ENCODE measurements at places on chromosomes 2 and 18.

DNA sequence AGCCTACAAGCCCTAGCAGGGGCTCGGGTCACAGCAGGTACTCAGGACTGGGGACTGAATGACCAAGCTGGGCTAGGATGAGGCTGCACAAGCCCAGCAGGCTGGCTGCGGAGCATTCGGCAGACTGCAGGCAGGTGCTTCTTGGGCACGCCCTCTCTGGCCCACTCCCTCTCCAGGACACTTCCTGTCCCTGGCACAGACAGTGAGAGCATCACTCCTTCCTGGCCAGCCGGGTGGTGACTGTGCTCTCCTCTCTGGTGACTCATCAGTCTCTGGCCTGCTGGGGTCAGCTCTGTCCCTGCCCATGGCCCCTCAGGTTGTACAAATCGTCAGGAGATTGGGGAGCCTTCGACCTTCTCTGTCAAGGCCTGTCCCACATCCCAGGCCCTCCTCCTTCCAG, 22.5 kb downstream of the C1QL2 start:
- no peak for DNase-seq

GRCh38 chr2:60271131-60271530, 282.3 kb downstream of the BCL11A start:
- DNase-seq, result no peak

GRCh38 chr2:135212757-135213156, 160.7 kb downstream of the RAB3GAP1 start:
- no peak for DNase-seq

DNA sequence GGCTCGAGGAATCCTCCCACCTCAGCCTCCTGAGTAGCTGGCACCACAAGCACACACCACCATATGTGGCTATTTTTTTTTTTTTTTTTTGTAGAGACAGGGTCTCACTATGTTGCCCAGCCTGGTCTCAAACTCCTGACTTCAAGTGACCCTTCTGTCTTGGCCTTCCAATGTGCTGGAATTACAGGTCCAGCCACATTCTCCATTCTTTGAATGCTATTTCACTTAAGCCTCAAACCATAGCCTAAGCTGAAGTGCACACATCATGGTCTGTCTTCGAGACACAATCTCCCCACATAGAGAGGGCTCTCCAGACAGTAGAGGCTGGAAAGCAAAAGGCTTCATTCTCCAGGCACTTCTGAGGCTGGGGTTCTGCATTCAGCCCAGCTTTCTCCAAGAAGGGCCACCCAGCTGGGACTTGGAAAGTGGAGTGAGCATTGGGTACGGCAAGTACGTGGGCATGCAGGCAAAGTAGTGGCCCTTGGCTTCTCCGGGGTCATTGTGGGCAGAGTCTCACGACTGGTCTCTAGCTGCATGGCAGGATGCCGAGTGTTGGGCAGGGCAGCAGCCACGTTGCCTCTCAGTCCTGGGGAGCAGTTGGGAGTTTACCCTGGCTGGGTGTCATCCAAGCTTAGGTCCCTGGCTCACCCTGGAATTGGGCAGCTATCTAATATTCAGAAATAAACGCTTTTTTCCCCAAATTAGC, 78.2 kb upstream of the SMAD7 start:
- DNase-seq, result no peak

GRCh38 chr2:26691881-26692278, 642 bp upstream of the KCNK3 start:
- no peak for DNase-seq

DNA sequence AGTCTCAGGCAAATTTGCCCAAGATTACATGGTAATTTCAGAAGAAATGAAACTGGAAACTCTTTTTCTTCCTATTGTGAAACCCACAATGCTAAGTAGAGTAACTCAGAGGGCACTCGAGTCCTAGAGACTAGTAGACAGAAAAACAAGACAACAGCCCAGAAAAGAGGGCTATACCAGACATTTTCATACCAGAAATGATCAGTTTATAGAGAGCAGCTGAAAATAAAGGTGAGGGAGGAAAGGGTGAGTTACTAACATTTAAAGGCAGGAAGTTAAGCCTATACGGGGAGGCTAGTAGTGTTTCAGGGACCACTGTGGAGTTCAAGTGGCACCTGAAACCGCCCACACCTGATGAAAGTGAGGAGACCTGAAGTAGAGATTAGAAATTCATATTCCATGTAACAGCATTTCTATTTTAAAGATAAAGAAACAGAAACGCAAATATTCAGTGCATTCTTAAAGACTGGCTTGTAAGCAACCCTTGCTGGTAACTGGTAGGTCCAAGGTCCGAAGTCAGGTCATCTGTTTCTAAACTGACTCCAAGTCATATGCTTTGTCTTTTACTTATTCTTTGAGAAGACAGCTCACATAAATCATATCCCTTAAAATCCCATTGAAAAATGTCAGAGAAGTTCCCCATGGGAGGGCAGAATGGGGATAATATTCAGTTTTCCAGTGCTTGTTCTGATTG, 145.1 kb upstream of the ITGB6 start:
- no peak for DNase-seq

DNA sequence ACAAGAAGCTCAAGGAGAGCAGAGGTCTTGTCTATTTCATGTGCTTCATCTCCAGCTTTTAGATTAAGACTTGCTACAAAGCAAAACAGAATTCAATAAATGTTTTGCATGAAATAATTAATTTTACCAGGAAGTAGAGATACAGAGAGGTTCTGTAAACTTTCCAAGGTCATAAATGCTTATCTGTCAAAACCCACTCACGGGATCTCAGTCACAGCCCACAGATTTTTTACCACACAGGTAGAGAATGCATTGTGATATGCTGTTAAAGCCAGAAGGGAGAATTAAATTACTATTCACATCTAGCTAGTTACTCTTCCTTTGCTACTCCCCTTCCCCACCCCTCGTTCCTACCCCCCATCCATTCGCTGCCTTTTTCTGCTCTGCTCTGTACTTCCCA, 205.5 kb downstream of the DNAH7 start:
- DNase-seq, result no peak

- no peak for DNase-seq
Measured at GRCh38 chr2:40451918-40452605, at the start of gene SLC8A1. TSS of gene SLC8A1 (minus strand) at chr2:40452090.

DNA sequence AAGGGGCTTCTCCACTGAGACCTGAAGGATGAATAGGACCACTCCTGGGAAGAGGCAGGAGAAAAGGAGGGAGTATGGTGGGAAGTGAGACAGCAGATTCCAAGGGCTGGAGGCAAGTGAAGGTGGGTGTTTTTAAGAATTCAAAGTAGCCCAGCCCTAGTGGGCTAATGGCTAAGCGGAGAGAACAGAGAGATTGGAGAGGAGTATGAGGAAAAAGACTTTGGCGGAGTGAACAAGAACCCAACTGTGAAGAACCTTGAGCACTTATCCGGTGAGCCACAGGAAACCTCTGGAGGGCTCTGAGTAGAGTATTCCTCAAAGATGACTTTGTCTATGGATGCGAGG, 142.6 kb downstream of the COPS8 start:
- no peak for DNase-seq

- no peak for DNase-seq
Measured at GRCh38 chr2:230677201-230677946, 35.3 kb upstream of the CAB39 start.

DNA sequence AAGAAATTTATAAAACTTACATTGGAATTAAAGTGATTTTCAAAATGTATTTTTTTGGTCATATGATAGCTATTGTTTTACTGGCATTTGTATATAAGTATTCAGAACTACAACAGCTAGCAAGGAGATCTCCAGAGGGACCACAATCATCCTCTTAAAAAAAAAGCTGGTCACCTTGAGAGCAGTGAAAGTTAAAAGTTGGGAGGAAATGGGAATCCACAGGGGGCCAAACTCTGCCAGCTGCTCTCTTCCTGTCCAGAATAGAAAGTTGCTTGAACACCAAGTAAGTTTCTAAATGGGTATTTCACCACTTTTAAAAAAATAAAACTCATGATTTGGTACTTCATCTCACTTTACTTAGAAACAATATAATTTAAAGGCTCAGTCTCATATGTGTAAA, 1025.1 kb downstream of the LRP1B start:
- DNase-seq, result no peak

GRCh38 chr2:127527001-127527804, 914 bp upstream of the IWS1 start:
- no peak for DNase-seq

DNA sequence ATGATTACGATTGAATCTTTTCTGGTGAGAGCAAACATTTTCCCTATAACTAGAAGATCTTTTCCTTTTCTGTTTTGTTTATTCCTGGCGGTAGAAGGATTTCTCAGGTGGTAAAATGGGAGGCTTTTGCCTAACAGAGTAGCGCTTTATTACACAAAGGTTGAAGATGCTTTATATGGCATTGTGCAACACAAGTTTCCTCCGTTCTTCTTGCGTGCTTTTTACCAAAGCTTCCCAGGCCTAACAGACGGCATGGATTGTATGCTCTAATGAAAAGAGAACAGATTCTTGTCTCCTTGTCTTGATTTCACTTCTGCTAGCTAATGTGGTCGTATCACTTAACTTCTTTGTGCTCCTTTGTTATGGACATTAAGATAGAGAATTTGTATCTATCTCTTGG, 43.8 kb downstream of the MYO1B start:
- no peak for DNase-seq

DNA sequence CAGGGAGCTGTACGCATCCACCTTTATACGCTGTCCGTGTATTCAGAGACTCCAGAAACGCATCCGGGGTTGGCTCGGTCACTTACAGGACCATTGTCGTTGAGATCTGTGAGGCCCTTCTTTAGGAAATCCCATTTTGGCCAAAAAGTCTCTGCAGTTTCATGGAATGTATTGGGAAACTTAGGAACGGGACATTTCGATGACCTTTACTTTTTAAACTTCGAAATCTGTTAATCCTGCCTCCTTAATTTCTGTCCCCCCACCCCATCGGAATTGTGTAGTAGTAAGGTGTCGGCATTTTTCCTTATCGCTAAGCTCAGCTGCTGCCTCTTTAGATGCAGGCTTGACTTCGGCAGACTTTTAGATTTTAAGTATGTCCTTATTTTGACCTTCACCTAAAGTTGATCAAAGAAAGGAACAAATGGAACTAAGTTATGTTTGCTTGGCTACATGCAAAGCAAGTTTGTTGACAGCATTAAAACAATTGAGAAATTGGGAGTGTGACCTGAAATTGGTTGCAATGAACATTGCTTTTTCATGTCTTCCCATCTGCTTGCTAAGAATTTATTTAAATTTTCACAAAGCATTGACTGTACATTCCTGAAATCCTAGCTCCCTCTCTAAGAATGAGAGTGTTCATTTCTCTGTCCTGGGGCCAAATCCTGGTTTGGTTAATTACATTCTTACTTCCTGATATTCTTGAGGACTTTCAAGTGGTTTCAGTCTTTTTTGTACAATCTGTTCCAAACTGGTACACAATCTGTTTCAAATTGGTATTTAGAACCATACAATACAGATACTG, 884 bp upstream of the RAPH1 start:
- no peak for DNase-seq

GRCh38 chr18:35804377-35804776, 168.1 kb upstream of the RMP24 start:
- no peak for DNase-seq

DNA sequence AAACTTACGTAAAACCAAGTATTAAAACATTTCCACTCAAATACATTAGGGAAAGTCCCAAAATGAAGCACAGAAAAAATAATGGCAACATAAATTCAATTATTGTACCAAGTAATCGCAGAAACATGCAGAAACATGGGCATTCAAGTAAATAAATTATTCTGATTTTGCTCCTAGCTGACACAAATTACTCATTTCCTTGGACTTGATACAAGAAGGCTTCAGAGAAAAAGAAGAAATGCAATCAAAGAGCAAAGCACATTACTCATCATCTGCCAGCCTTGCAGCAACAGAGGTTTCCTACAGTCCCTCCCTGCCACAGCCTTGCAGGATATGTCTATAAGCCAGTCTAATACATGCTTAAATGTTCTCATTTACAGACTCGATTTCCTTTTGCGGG, 439.8 kb upstream of the LYPD1 start:
- no peak for DNase-seq

DNA sequence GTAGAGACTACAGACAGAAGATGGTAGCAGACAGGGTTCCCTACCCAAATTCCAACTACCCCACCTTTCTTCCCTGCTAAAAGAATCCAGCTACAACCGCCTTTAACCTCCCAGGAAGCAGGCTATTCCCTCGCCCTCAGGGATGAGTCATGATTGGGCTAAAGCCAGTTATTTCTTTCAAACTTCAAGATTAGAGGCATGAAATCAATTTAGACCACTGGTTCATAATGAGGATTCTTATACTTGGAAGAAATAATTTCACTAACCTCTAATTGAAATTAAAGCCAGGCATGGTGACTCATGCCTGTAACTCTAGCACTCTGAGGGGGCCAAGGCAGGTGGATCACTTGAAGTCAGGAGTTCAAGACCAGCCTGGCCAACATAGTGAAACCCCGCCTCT, 20.0 kb downstream of the TRIP12 start:
- no peak for DNase-seq

DNA sequence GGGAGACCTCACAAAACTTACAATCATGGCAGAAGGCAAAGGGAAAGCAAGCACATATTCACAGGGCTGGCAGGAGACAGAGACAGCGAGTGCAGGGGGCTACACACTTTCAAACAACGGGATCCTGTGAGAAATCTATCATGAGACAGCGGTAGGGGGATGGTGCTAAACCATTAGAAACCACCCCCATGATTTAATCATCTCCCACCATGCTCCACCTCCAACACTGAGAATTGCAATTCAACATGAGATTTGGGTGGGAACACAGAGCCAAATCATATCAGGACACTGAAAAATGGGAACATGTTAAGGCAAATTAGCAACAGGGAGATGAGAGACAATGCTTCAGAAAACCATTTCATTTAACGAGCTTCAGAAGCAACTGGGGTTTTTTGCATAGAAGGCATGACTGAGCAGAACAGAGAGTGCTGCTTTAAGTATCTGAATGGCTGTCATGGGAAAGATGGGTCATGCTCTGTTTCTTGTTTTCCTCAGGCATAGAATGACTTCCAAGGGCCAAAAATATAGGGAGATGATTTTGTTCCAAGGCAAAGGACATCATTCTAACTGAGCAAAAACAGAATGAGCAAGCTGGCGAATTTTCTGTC, 100.8 kb upstream of the MAP2 start:
- no peak for DNase-seq

DNA sequence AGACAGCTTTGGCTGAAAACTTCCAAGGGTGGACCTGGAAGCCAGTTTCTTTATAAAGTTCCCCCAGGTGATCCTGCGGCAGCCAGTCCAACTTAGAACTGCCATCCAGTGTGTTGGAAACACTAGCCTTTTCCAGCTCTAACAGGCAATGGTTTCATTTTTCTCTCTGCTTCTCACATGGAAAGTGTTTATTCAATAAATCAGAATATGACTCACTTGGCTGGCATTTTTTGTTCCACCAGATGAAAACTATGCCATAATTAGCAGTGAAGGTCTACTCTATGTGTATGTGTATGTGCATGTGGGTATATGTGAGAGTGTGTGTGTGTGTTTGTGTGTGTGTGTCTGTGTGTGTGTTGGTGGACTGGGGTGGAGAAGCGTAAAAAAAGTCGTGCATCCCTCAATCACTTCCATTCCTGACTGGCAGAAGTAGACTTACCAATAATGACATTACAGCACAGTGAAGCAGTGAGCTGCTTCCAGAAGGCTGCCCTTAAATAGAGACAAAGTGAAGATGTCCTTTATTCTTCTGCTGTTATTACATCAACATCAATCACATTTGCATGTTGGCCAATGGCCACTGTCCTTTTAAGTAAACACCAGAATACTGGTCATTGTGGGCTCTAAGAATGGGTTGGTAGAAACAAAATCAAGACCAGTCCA, 90.9 kb upstream of the SETBP1 start:
- DNase-seq, result no peak

GRCh38 chr2:210475706-210476105, 853 bp downstream of the LANCL1 start:
- DNase-seq, result no peak

GRCh38 chr2:111135910-111136297, 15.2 kb downstream of the BCL2L11 start:
- DNase-seq, result no peak

GRCh38 chr18:48831113-48831759, 119.5 kb downstream of the SMAD7 start:
- DNase-seq, result no peak
